Activated CD4-positive, alpha-beta T cell treated with anti-CD3 and anti-CD28 coated beads for 36 hours (primary cell): ENCODE measurements at places on chromosomes 4 and X. TPM values are rescaled to one million over a fixed set of nuclear protein-coding genes. Genes with fewer than 3 reads are reported as not detected.

- H3K27me3 ChIP-seq = no peaks in the 10 kb centered on the region
- no peaks in the 10 kb centered on the region for H3K4me1 ChIP-seq
- DNase-seq = no peak
- H3K4me3 ChIP-seq = no peak overlapping the region
- H3K27ac ChIP-seq = no peak overlapping the region
- H3K36me3 ChIP-seq = no peaks in the 10 kb centered on the region
These were observed 539.8 kb upstream of the SLIT2 start for GRCh38 chr4:19711871-19712270.

- H3K4me1 ChIP-seq = peaks cover 8% of the 10 kb centered on the region
- H3K4me3 ChIP-seq = peak overlapping the region; percentile 6
- H3K27me3 ChIP-seq = peaks cover 4% of the 10 kb centered on the region
- peak; percentile 81 for DNase-seq
These were observed 108.3 kb downstream of the DCTD start for GRCh38 chr4:182808673-182809416.

DNA sequence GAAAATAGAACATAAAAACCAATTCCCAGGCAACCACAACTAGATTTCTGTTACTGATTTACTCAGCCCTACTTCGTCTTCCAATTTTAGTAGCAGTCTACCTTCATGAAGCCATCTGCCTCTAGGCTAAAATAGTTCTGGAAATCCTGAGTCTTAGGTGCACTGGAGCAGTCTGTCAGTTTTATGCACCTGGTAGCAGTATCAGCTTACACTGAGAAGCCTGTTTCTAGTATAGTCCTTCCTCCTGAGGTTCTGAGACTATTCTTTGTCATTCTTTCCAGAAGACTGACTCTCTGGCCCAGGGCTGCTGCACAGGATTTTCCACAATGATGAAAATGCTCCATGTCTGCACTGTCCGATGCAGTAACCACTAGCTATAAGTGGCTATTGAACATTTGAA lies 16.9 kb upstream of the HPRT1 start:
- no peaks in the 10 kb centered on the region for H3K27me3 ChIP-seq
- DNase-seq = no peak
- no peak overlapping the region for H3K4me3 ChIP-seq
- H3K27ac ChIP-seq = no peak overlapping the region
- peaks cover 8% of the 10 kb centered on the region for H3K4me1 ChIP-seq
- peaks cover 5% of the 10 kb centered on the region for H3K36me3 ChIP-seq

DNA sequence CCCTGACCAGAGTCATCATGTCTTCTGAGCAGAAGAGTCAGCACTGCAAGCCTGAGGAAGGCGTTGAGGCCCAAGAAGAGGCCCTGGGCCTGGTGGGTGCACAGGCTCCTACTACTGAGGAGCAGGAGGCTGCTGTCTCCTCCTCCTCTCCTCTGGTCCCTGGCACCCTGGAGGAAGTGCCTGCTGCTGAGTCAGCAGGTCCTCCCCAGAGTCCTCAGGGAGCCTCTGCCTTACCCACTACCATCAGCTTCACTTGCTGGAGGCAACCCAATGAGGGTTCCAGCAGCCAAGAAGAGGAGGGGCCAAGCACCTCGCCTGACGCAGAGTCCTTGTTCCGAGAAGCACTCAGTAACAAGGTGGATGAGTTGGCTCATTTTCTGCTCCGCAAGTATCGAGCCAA lies 11.0 kb downstream of the MAGEA4 start:
- H3K4me1 ChIP-seq = no peaks in the 10 kb centered on the region
- H3K4me3 ChIP-seq = no peak overlapping the region
- DNase-seq = no peak
- H3K27ac ChIP-seq = no peak overlapping the region
- no peaks in the 10 kb centered on the region for H3K36me3 ChIP-seq

DNA sequence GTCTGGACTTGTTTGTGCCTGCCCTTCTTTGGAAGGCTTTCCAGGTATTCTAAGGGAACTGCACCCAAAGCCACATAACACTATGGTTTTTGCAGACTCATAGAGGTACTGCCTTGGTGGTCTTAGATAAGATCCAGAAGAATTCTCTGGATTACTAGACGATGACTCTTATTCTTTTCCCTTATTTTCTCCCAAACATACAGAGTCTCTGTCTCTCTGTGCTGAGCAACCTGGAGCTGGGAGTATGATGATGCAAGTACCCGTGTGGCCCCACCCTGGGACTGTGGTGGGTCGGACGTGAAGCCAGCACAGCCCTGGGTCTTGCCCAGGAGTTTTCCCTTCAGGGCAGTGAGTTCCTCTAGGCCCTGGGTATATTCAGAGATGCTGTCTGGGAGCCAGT lies 1342.4 kb upstream of the TENM3 start:
- no peak overlapping the region for H3K27ac ChIP-seq
- H3K27me3 ChIP-seq = no peaks in the 10 kb centered on the region
- DNase-seq = no peak

DNA sequence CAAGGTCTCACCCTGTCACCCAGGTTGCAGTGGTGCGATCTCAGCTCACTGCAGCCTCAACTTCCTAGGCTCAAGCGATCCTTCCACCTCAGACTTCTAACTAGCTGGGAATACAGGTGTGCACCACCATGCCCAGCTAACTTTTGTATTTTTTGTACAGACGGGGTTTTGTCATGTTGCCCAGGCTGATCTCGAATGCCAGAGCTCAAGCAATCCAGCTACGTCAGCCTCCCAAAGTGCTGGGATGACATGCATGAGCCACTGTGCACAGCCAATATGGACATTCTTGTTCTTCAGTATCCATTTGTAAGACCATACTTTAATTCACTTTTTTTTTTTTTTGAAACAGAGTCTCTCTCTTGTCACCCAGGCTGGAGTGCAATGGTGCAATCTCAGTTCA lies 3.5 kb upstream of the CCNI start:
- H3K27me3 ChIP-seq = no peaks in the 10 kb centered on the region
- H3K36me3 ChIP-seq = peaks cover 3% of the 10 kb centered on the region
- peaks cover 35% of the 10 kb centered on the region for H3K4me1 ChIP-seq
- no peak overlapping the region for H3K4me3 ChIP-seq

DNA sequence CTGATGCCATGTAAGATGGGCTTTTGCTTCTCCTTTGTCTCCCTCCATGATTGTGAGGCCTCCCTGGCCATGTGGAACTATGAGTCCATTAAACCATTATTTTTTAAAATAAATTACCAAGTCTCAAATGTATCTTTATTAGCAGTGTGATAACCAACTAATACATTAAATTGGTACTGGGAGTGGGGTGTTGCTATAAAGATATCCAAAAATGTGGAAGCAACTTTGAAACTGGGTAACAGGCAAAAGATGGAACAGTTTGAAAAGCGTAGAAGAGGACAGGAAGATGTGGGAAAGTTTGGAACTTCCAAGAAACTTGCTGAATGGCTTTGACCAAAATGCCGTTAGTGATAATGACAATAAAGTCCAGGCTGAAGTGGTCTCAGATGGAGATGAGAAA lies 526.7 kb downstream of the SH3BGRL start:
- no peak for DNase-seq
- no peaks in the 10 kb centered on the region for H3K4me1 ChIP-seq

- no peak overlapping the region for H3K27ac ChIP-seq
- peaks cover 2% of the 10 kb centered on the region for H3K27me3 ChIP-seq
- H3K4me3 ChIP-seq = no peak overlapping the region
These were observed 4.0 kb upstream of the SLC2A9 start for GRCh38 chr4:10025230-10025806.

- H3K4me1 ChIP-seq = peaks cover 18% of the 10 kb centered on the region
- peak; percentile 16 for DNase-seq
- H3K36me3 ChIP-seq = no peaks in the 10 kb centered on the region
- H3K27me3 ChIP-seq = no peaks in the 10 kb centered on the region
These were observed 28.2 kb downstream of the SULT1E1 start for GRCh38 chr4:69831646-69832325.

DNA sequence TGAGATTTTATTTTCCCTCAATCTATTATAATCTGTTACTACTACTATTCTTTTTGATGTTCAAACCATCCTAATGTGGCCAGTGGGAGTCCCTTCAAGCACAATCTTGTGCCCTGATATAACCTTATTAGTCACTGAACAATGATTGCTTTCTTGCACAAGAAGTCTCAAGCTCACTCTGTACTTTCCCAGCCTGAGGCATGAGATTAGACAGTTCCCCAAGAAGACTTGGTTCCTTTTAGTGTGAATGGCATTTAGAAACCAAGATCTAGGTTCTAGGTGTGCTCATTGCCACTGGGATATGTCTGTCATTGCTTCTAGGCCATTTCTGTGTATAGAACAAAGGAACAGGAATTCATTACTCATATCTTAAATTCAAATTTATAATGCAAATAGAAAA lies 28.0 kb upstream of the RBM41 start:
- DNase-seq = no peak
- no peak overlapping the region for H3K4me3 ChIP-seq
- H3K27ac ChIP-seq = no peak overlapping the region
- H3K27me3 ChIP-seq = no peaks in the 10 kb centered on the region
- no peaks in the 10 kb centered on the region for H3K4me1 ChIP-seq
- H3K36me3 ChIP-seq = no peaks in the 10 kb centered on the region

GRCh38 chrX:49188468-49189076 lies 2.4 kb upstream of the PRICKLE3 start:
- H3K4me1 ChIP-seq = peaks cover 25% of the 10 kb centered on the region
- peaks cover 2% of the 10 kb centered on the region for H3K36me3 ChIP-seq
- no peaks in the 10 kb centered on the region for H3K27me3 ChIP-seq
- H3K27ac ChIP-seq = no peak overlapping the region
- H3K4me3 ChIP-seq = no peak overlapping the region

GRCh38 chr4:38055566-38055965 lies 95.4 kb downstream of the PTTG2 start:
- no peak overlapping the region for H3K27ac ChIP-seq
- H3K27me3 ChIP-seq = no peaks in the 10 kb centered on the region
- no peak for DNase-seq
- no peak overlapping the region for H3K4me3 ChIP-seq
- H3K36me3 ChIP-seq = peaks cover 19% of the 10 kb centered on the region

- H3K4me3 ChIP-seq = no peak overlapping the region
- no peak for DNase-seq
- no peaks in the 10 kb centered on the region for H3K36me3 ChIP-seq
- no peak overlapping the region for H3K27ac ChIP-seq
These were observed 165.1 kb upstream of the TRPC5 start for GRCh38 chrX:112247714-112248113.

- no peak overlapping the region for H3K4me3 ChIP-seq
- no peak overlapping the region for H3K27ac ChIP-seq
- H3K27me3 ChIP-seq = no peaks in the 10 kb centered on the region
- no peaks in the 10 kb centered on the region for H3K36me3 ChIP-seq
These were observed 20.4 kb upstream of the GPM6B start for GRCh38 chrX:13837290-13837745.

DNA sequence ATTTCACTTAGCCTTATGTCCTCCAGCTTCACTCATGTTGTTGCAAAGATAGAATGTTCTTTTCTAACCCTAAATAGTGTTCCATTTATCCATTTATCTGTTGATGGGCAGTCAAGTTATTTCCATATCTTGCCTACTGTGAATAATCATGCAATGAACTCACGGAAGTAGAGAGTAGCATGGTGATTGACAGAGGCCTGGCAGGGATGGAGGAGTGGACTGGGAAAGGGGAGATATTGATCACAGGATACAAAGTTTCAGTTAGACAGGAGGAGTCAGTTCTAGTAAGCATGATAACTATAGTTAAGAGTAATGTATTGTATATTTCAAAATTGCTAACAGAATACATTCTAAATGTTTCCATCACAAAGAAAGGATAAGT lies 10.3 kb upstream of the CLNK start:
- no peak for DNase-seq
- no peaks in the 10 kb centered on the region for H3K27me3 ChIP-seq
- H3K36me3 ChIP-seq = no peaks in the 10 kb centered on the region
- H3K4me3 ChIP-seq = no peak overlapping the region

DNA sequence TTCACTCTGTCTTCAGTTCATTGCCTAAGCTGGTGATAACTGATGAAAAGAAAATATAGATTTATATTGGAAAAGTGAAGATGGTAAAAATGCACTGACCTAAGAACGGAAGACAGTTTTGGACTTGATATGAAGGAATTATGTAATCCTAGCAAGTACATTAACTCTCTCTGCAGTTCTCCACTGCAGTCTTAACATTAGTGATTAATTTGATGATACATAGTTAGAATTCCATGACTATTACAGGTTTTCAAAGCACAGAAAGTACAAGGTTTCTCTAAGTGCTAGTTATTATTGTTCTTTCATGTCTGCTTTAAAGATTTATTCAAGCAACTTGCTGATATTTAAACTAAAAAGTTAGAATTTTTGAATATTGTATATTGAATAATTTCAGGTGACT lies 1591.7 kb upstream of the ADGRL3 start:
- no peak for DNase-seq
- H3K27ac ChIP-seq = no peak overlapping the region
- H3K4me1 ChIP-seq = no peaks in the 10 kb centered on the region
- H3K36me3 ChIP-seq = no peaks in the 10 kb centered on the region
- no peak overlapping the region for H3K4me3 ChIP-seq
- no peaks in the 10 kb centered on the region for H3K27me3 ChIP-seq

GRCh38 chrX:110004731-110005369 lies 1.9 kb downstream of the TMEM164 start:
- H3K27ac ChIP-seq = no peak overlapping the region
- H3K36me3 ChIP-seq = peaks cover 4% of the 10 kb centered on the region
- peaks cover 27% of the 10 kb centered on the region for H3K4me1 ChIP-seq
- DNase-seq = no peak

- peaks cover 28% of the 10 kb centered on the region for H3K27me3 ChIP-seq
- no peaks in the 10 kb centered on the region for H3K36me3 ChIP-seq
- no peak overlapping the region for H3K4me3 ChIP-seq
- no peak for DNase-seq
- H3K4me1 ChIP-seq = peaks cover 7% of the 10 kb centered on the region
These were observed 155.1 kb downstream of the SHROOM3 start for GRCh38 chr4:76589872-76590797.

- no peaks in the 10 kb centered on the region for H3K4me1 ChIP-seq
- no peak for DNase-seq
- no peak overlapping the region for H3K27ac ChIP-seq
- no peak overlapping the region for H3K4me3 ChIP-seq
- H3K27me3 ChIP-seq = peaks cover 2% of the 10 kb centered on the region
These were observed 109.5 kb downstream of the FRAS1 start for GRCh38 chr4:78166622-78167021.

DNA sequence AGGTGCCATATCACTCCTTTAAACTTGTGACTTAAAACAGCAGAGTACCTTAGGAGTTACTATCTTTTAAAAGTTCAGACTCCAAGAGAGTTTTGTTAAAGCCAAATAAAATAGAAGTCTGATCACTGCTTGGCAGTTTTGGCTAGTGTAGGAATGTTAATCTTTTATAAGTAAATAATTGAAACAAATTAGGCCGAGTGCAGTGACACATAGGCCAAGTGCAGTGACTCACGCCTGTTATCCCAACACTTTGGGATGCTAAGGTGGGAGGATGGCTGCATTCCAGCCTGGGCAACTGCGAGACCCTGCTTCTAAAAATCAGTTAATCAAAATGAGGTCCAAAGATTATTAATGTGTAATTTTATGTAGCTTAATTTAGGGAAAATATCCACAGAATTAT lies 37.2 kb downstream of the WDR44 start:
- no peaks in the 10 kb centered on the region for H3K36me3 ChIP-seq
- no peak overlapping the region for H3K27ac ChIP-seq
- DNase-seq = no peak
- no peak overlapping the region for H3K4me3 ChIP-seq
- H3K4me1 ChIP-seq = no peaks in the 10 kb centered on the region

The HTN1 gene
- total RNA-seq = not detected

The IKBKG gene
- total RNA-seq = 33.0 TPM

The TEX13B gene
- total RNA-seq = not detected

The PIGA gene
- 37.9 TPM for total RNA-seq

The RTL3 gene
- total RNA-seq = not detected

The CSAG1 gene
- not detected for total RNA-seq

The GPR173 gene
- total RNA-seq = 0.14 TPM

The SSX2B gene
- not detected for total RNA-seq

The NAP1L2 gene
- 2.9 TPM for total RNA-seq

The FABP2 gene
- not detected for total RNA-seq
